LoVo (cell line): ENCODE measurements at places on chromosomes 5 and 9.
A peak's percentile ranks its signal among the peaks of the same experiment; 100 is the strongest.

- no peak for DNase-seq
Measured at GRCh38 chr9:19136129-19136528, 8.8 kb upstream of the PLIN2 start.

- DNase-seq: no peak
Measured at GRCh38 chr9:77475641-77476473, 172.3 kb downstream of the GNA14 start.

DNA sequence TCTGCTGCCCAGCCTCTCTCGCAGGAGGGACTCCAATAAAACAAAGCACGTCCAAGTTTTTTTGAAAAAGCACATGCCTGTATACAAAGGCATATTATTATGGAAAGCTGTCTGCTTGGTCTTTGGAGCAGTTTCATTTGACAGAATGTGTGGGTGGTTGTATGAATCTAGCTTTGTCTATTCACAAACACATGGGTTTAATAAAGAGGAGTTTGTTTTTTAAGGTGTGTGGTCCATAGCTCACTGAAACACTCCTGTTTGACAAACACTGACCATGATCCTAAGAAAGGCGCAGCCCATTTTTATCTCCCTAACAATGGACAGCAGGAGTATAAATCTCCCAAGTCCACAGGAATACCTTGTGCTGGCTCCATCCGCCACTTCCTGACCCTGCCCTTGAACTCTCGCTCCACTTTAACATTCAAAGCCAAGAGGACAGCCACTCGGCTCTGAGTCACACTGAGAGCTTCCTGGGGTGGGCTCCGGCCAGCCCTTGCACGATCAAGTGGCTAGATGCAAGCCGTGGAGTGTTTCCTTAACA is 371.9 kb downstream of the EBF1 start:
- no peak for DNase-seq

DNA sequence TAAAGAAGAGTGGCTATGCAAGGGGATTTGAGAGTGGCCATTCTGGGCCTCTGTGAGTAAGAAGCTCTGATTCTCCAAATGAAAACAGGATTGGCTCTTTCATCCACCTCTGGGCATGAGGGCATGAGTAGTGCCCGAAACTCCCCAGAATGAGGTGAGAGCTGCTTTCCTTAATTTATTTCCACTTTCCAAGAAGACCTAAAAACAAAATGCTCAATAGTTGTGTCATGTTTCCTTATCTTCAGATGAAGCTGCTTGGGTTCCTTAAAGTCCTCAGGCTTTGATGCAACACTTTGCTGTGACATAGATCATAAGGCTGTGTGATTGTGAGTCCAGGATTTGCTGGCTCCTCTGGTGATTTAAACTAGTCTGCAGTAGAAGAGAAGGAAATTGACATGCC is 3.1 kb upstream of the ZCCHC10 start:
- DNase-seq: no peak

DNA sequence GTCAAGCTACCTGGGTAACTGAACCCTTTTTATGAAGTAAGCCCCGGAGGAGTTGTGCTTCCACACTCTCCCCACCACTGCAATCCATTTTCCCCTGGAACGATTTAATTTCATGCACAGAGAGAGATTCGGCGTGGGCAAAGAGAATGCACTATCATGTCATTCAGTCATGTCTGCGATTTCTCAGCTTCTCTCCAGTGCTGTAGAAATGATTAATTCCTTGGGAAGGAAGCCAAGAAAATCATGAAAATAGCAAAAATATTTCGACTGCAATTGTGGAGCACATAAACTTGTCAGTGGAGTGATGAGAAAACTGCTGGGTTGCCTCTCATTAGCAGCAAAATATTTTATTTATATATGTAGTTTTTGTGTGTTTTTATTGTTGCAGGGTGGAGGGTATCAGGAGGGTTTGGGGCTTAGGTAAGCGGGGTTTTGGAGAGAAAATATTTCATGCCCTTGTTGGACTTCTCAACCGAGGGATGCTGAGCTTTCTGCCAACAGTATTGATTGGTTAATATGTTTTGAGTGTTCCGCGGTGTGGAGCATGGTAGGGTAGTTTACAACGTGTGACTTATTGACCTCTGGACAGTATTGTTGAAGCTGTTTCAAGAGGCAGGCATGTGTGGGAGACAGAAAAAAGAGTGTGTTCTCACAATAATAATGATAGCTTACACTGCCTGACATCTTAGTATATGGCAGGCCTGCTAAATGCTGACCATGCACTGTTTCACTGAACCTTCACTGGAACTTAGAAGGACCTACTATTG is 69.3 kb downstream of the SGCD start:
- DNase-seq: no peak

DNA sequence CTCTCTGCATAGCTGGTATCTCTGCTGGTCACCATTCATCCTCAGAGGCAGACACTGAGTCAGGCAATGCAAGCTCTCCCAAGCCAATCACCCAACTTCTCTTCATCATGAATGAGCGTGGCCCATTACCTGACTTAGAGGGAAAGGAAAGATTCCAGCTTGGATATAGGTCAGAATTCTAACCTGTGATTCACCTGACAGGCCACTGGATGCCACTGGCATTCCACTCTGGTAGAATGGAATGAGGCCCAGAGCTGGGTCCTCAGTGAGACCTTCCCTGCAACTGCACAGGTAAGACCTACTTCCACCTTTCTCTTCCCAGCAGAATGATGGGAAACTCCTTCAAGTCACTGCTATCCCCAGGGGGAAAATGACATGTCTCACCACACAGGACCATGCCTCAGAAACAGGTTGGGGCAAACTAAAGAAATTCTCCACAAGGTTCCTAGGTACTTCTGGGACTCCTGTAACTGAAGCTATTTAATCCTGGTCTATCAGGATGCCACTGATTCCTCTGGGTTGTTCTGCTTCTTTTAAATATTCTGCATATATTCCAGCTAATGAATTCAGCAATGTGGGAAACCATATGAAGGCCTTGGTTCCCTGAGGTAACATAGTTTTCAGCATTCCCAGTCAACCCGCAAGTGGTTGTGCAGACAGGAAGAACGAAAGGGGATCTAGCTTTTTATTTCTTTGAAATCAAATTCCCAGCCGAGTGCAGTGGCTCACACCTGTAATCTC is 62.0 kb downstream of the SUSD1 start:
- DNase-seq: peak; percentile 56

DNA sequence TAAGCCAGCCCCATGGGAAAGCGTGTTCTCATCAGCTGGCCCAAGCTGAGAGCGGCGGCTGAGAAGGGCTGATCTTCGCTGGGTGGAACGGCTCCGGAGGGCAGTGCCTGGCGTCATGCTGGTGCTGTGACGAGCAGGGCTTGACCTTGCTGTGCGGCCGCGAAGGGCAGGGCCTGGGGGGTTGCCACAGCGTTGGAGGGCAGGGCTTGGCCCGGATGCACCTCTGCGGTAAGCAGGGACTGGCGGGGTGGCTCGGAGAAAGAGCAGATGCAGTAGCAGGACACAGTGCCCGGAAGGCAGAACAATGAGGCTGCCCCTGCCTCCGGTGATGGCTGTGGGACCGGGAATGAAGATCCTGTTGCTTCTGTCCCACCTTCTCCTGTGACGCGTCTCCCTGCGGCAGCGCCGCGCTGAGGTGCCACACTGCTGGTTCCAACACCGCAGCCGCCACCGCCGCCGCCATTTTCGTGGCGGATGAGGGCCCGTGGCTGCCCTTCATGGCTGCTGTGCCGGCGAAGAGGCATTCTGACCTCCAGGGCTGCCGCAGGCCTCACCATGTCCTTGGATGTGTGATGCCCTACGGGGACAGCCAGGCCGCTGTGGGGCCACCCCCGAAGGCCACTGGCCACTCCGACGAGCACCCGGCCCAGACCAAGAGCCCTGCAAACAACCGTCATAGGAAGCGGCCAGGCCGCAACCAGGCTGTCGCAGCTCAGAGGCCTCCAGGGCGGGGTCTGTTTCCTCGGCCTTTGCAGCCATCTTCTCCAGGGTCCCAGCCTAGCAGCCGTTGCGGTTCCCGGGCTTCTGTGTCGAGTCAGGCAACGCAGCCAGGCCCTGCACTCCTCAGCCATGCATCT is 890.5 kb upstream of the CTNND2 start:
- DNase-seq: no peak

DNA sequence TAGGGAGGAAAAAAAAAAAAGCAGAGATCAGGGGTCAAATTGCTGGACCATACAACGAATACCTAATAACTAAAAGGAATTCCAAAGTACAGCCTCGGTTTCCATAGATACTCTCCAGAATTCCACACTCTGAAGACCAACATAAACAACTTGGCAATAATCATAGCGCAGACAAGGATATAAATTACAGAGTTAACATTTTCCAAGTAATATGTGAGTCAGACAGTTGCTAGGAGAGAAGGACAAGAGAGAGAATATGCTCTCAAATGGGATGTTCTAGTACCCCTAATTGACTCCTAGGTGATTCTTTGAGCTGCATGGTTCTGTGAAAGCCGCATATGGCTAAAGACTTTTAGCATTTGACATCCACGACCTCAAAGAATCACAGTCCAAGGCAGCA is 165.2 kb downstream of the FRMD3 start:
- DNase-seq: no peak

GRCh38 chr5:81214848-81215247 is 18.3 kb upstream of the CKMT2 start:
- no peak for DNase-seq

DNA sequence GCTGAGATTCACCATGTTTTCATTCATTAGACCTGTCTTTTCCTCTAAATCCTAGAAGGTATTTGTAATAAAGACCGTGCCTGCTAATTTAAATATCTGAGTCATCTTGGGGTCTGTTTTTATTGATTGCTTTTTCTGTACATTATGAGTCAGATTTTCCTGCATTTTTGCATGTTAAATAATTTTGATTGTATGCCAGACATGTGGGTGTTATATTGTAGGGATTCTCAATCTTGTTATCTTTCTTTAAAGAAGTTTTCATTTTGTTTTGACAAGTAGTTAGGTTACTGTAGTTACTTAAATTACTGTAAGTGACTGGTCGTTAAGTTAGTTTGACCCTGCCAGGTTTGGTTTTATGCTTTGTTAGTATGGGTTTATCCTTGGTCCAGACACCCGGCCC is 35.1 kb downstream of the EXOSC2 start:
- peak; percentile 65 for DNase-seq

- DNase-seq: no peak
Measured at GRCh38 chr5:59358005-59358861, 535.3 kb downstream of the PDE4D start.

GRCh38 chr9:99030092-99030511 is 74.8 kb upstream of the TGFBR1 start:
- no peak for DNase-seq

DNA sequence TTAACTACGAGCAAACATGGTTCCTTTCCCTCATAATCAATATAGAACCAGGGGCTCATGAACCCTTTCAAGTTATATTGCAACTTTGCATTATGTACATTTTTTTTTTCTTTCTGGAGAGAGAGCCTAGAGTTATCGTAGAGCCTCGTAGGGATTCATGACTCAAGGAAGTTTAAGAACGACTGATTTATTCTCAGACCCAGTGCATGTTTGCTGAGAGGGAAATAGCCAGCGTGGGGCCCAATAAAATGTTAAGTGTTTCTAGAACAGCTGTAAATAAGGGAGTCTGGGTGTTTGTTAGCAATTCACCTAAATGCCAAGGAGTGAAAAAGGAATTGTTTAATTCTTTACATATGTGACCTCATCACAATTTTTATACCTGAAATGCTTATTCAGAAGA is 119.0 kb upstream of the KLF9 start:
- no peak for DNase-seq

GRCh38 chr9:126616521-126616976 is 2.8 kb downstream of the LMX1B start:
- DNase-seq: no peak

DNA sequence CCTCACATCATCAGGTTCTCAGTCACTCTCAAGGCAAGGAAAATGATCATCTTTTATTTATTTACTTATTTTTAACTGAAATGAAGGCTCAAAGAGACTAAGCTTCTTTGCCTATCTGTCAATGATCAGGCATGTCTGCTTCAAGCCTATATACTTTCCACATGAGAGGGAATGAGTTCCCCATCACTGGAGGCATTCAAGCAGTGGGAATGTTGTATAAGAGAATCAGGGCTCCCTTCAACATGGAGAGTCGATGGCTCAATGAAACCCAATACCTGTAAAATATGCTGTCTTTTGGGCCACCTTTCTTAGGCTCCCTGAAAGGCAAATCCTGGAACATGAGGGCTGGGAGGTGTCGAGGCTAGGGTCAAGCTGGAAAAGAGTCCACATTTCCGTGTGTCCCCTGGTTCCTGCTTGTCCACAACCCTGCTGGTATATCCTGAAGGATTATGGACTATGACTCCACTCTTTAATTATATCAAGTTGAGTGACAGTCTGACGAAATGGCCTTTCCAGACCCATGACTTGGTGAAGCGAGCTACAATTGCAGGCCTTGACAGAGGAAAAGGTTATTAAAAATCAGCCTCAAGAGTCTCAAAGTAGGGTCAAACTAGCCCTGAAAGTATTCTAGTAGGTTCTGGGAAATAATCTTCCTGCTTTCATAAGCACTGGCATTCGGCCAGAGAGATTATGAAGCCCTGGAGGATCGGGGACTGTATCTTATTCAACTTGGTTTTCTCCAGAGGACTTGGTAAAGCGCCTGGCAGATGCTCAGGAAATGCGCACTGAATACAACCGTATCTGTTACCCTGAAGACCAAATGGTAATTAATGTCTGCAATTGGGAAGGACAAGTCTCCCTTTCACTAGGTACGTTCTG is 145.9 kb upstream of the TBC1D2 start:
- DNase-seq: no peak

GRCh38 chr9:136442265-136442664 is 2.6 kb upstream of the INPP5E start:
- DNase-seq: no peak

DNA sequence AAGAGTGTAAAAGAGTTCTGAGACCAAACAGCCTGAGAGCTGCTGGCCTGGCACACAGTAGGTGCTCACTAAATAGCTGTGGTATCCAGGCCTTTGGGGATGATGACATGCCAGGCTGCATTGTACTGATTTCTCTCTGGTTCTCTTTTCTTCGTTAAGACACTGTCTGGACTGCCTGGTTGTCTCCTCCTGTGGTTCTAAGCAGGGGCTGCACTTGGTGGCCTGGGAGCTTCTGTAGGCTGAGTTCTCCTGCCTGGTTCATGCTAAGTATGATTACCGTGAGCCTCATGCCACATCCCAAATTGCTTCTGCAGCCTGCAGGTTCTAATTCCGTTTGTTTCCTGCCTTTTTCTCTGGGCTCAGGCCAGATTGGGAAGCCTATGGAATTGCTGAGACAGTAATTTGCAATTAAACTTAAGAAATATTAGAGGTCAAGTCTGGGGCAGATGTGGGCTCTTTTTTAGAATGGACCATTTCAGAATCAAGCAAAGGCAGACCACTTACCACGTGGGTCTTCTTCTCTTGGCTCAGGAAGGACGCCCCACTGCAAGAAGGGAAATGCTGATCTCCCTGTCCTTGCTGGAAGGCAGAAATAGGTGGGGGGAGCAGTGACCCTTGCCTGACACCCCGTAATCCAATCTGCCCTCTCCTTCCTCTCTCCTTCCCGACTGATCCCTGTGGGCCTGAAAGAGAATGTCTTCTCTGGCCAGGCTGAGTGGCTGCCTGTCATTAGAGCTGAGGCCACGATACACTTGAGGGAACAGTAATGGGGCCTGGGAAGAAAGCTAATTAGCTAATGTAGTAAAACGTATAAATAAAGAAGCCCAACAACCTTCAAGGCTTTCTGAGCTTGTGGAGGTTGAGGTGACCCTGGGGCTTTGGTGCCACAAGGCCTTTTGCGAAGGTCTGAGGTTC is 21.9 kb upstream of the BOD1 start:
- no peak for DNase-seq
